ENCODE measurements at places on chromosomes 7 and 10.
A peak's percentile ranks its signal among the peaks of the same experiment; 100 is the strongest.

DNA sequence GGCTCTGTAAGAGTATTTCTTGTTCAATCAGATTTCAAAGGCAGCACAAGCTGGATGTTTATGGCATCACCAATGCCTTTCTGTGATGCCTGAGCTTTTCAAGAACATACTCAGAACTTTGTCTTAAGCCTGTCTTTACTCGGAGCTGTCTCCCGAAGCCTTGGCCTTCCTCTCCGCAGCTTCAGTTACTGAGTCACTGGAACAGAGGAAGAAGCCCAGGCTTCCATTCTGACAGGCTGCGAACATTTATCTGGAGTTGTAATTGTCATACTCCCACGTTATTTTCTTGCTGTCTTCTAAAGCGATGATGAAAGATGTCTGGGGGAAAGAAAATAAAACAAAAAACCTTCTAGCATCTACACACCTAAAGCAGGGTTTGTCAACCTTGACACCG, 43.9 kb downstream of the GRK5 start:
- no peak for DNase-seq

- no peak for DNase-seq
Measured at GRCh38 chr7:151012911-151013347, 11.4 kb downstream of the ATG9B start.

GRCh38 chr7:66768865-66769832, 28.6 kb downstream of the RABGEF1 start:
- DNase-seq, result no peak

GRCh38 chr7:151038951-151039849, 9.1 kb upstream of the ASIC3 start:
- DNase-seq, result peak; percentile 96

DNA sequence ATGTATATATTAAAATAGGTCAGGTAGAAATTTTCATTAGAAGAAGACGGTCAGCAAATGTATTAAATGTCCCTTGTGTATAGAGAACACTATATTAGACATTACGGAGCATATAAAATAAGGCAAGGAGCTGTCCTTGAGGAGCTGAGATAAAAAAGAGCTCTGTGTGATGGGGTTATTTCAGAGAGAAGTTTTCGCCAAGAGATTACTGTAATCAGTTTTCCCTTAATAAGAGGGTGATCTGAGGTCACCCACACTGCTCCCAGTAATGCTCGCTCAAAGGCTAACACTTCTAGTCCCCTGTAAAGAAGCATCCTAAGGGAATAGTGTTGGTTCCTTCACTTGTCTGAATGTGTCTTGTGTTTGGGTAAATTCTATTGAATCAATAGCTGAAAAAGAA, 86.7 kb upstream of the PRR15 start:
- no peak for DNase-seq

- no peak for DNase-seq
Measured at GRCh38 chr10:2263561-2263960, 526.2 kb upstream of the ADARB2 start.

- DNase-seq, result no peak
Measured at GRCh38 chr10:15052121-15052520, 8.4 kb downstream of the OLAH start.

DNA sequence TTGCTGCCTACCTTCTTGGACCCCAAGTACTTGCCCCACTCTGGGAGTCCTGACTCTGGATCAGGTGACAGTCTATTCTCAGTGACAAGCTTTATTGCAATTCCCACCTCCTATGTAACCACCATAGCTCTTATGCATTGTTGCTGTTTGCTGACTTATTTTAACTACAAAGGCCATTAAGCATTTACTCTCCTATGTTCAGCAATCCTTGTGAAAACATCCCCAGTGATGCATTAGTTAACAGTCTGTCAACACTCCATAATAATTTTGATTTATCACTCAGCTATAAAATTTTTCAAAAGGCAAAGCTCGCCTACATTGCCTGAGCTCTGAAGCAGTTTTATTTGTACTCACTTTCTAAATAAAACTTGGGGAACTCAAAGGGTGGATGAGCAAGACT, 871.8 kb upstream of the SORCS1 start:
- DNase-seq, result no peak

DNA sequence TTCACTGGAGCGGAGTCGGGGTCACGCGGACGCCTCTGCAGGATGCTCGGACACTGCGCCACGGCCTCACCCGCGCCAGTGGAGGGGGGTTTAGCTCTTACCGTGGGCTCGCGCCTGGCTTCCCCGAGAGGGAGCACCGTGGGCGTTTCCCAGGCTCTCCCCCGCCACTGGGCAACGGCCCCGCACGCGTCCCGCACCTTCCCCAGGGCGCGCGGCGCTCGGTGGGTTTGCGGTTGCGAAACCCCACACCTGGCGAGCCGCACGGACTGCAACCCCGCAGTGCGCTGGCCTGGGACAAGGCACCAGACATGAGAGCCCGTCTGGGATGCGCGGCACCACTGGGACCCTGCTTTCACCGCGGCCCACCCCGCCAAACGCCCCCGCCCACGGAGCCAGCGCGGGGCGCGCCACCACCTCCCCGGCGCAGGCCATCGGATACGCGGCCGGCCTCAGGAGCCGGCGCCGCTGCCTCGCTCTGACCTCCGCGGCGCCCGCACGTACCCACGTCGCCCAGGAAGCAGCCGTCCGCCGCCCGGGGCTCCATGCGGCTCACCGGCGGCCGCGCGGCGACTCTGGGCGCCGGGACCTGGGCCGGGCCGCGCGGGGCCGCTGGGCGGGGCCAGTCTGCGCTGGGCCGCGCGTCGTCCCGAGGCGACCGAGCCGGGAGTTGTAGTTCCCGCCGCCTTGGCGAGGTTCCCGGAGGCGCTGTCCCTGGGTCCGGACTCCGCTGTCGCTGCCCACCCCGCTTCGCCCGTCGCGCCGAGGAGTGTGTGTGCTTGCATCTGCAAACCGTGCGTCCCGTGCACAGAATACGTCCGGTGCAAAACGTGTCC, at the start of gene ASB13:
Gene ASB13 (minus strand): TSS at position 588 of the 833 bp plus-strand sequence. CDS start 44 bp downstream, at position 544.
- DNase-seq, result peak; percentile 92

- DNase-seq, result no peak
Measured at GRCh38 chr10:111130471-111130870, 53.6 kb downstream of the ADRA2A start.

GRCh38 chr10:49650724-49651034, 28.8 kb upstream of the C10orf53 start:
- no peak for DNase-seq

- peak; percentile 92 for DNase-seq
Measured at GRCh38 chr10:33335801-33336581, 1.5 kb upstream of the NRP1 start.

- DNase-seq, result no peak
Measured at GRCh38 chr7:156220078-156220605, 407.9 kb upstream of the SHH start.

DNA sequence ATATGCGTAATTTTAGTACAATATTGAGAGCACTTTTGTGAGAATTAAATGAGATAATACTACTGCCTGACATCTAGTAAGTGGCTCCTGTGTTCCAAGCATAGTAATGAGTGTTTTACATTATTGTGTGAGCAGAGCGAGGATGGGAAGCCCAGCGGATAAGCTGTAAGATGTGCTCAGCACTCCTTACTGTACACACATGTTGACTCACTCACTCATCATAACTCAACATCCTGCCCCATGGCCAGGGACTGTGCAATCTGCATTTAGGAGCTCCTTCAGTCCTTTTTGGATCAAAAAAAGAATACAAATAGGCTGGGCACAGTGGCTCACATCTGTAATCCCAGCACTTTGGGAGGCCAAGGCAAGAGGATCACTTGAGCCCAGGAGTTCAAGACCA, 72.9 kb upstream of the NEBL start:
- no peak for DNase-seq

DNA sequence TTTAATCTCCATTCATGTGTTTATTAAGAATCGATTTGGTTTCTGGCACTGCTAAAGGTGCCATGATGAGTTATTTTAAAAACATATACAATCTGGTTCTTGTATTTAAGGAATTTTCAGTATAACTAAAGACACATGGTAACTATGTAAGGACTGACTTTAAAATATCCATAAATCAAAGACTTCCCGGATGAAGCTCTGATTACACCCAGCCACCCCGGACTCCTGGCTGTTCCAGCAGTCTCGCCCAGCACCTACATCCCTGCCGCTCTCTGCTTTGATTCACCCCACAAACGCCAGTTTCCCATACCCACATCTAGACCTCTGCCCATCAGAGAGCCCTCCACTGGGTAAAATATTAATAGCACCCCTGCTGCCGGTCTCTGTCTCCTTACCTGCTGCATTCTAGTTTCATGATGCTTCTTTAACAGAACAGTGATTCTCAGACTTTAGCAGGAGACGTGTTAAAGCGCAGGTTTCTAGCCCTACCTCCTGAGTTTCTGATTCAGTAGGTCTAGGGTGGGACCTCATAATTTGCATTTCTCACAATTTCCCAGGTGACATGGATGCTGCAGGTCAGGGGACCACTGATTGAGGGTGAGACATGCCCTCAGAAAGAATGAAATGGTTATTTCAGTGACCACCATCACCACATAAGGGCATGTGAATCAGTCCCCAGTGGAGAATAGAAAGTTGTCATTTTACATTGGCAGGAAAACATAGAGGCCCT, 185.7 kb downstream of the KIAA1217 start:
- DNase-seq, result no peak

GRCh38 chr7:127383123-127383835, 9.2 kb downstream of the ZNF800 start:
- no peak for DNase-seq

GRCh38 chr10:85413570-85413969, 953.0 kb downstream of the GRID1 start:
- DNase-seq, result no peak

Data from posterior vena cava (tissue), 2 donors.